ENCODE measurements at places on chromosomes 6 and 20.

- DNase-seq = no peak
Observed at GRCh38 chr20:47654370-47654769, 130.9 kb downstream of the SULF2 start.

DNA sequence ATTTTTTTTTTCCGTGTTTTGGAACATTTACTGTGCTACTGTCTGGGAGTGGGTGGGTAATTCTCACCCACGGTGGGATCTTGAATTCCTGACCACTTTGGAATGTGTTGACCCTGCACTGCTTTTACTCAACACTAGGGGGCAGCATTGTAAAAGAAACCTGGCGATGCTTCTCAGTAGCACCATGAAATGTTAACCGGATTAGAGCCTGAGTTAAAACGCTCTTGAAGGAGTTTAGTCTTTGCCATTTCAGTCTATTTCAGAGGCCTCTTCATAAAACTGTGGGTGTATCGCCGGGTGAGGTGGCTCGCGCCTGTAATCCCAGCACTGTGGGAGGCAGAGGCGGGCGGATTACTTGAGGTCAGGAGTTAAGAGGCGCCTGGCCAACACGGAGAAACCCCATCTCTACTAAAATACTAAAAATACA is 114.4 kb upstream of the PRND start:
- peak; percentile 10 for DNase-seq

DNA sequence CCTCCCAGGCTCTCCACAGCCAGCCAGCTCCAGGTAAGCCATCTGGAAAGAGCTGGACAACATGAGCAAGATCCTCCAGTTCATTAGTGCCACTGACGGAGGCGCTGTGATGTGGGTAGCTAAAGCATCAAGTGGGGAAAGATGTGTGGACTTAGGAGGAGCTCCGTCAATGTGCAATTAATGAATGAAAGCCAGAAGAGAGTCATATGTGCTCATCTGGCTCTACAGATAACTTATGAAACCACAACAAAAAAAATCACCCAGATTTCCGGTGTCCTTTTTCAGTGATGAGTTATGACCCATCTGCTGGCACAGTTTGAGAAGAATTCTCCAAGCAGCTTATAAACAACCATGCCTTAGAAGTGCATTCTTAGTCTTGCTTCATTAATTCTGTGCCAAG is 311.7 kb upstream of the PLCB4 start:
- no peak for DNase-seq

DNA sequence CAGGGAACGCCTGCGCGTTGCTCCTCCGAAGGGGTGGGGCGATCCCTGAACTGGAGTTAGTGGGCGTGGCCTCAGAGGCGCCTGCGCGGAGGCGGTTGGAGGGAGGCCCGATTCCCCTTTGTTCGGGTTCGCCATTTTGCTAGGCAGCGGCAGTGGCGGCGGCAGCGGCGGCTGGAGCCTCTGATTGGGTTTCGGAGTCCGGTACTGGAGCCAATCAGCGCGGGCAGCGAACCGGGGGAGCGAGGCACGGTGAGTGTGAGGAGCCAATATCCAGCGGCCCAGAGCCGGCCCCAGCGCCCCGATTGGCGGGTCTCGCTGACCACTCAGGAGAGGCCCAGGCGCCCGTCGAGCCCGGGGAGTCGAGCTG is at the start of gene NFYA:
Gene NFYA (plus strand): TSS at position 139 of the 367 bp plus-strand sequence. CDS start 6,116 bp downstream, outside the sequence.
- no peak for DNase-seq

GRCh38 chr20:1577906-1578305 is 20.4 kb upstream of the SIRPD start:
- DNase-seq = no peak
